ENCODE measurements at places on chromosomes 3 and 15. TPM values are rescaled to one million over a fixed set of nuclear protein-coding genes. Genes with fewer than 3 reads are reported as not detected.

Gene GHSR
- not detected for polyA plus RNA-seq

Gene CAMK1
- 22.6 TPM for polyA plus RNA-seq

Gene CTXN2
- 0.09 TPM for polyA plus RNA-seq

Gene ARHGAP31
- 14.2 TPM for polyA plus RNA-seq

Gene CPLX3
- polyA plus RNA-seq = not detected

Gene TLR9
- 0.27 TPM for polyA plus RNA-seq

Gene ANKRD28
- 48.8 TPM for polyA plus RNA-seq

Gene CACNA2D2
- 17.2 TPM for polyA plus RNA-seq

Gene GXYLT2
- 19.2 TPM for polyA plus RNA-seq

Gene CCDC191
- 13.6 TPM for polyA plus RNA-seq

Gene OR4F15
- not detected for polyA plus RNA-seq

Gene CYP11A1
- polyA plus RNA-seq = 1.1 TPM

Gene TUBGCP4
- polyA plus RNA-seq = 31.8 TPM

Gene DNAH12
- 1.7 TPM for polyA plus RNA-seq

Gene ATP13A3
- polyA plus RNA-seq = 114 TPM

Gene PDHB
- polyA plus RNA-seq = 118 TPM

Gene C3orf85
- 16.4 TPM for polyA plus RNA-seq

Gene PPP2R3A
- polyA plus RNA-seq = 19.7 TPM

Gene CCR1
- polyA plus RNA-seq = 2.5 TPM
